ENCODE measurements at places on chromosomes 2 and 18.

GRCh38 chr2:86048383-86048701 lies 57.3 kb downstream of the POLR1A start:
- no peak for DNase-seq

DNA sequence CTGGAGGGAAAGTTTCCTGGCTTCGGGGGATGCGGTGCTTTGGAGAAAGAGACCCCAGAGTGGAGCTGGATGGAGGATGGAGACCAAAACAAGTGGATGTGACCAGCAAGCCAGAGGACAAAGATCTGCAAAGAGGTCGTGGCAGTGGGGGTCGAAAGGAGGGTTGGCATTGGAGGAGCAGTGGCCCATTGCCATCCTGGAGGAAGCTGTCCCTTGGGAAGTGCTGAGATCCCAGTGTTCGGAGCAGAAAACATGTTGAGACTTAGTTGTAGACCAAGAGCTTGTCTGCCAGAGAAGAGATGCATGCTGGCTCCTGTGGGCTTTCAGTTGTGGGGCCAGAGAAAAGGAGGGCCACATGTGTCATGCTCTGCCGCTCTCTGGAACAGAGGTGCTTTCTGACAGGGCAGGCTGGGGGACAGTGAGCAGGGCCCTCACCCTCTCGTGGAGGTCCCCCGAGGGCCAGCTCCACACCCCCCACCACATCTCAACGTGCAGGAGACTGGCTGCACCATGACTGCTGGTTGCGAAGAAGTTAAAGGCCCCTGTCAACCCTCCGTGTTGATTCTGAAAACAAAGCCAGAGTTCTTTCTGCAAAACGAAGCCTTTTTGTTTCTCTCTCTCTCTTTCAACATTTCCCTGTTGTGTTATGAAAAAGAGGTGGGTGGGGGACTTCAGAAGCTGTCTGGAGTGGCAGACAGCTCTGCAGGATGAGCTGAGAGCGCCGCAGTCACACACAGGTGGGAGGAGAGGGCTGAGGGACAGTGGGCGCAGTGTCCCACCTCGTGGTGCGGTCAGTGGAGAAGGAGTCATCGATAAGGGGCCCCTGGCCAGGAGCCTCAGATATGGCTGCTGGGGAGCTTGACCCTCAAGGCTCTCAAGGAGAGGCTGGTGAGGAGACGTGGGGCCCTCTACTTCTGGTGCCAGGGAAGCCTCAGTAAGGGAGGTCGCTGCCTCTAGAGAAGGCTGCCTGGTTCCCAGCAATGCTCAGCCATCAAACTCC lies 77.6 kb upstream of the BCL2L11 start:
- DNase-seq: no peak

GRCh38 chr2:141828761-141829160 lies 302.1 kb downstream of the LRP1B start:
- DNase-seq: no peak

- DNase-seq: no peak
Observed at GRCh38 chr18:80229363-80229762, 18.0 kb downstream of the PARD6G start.

DNA sequence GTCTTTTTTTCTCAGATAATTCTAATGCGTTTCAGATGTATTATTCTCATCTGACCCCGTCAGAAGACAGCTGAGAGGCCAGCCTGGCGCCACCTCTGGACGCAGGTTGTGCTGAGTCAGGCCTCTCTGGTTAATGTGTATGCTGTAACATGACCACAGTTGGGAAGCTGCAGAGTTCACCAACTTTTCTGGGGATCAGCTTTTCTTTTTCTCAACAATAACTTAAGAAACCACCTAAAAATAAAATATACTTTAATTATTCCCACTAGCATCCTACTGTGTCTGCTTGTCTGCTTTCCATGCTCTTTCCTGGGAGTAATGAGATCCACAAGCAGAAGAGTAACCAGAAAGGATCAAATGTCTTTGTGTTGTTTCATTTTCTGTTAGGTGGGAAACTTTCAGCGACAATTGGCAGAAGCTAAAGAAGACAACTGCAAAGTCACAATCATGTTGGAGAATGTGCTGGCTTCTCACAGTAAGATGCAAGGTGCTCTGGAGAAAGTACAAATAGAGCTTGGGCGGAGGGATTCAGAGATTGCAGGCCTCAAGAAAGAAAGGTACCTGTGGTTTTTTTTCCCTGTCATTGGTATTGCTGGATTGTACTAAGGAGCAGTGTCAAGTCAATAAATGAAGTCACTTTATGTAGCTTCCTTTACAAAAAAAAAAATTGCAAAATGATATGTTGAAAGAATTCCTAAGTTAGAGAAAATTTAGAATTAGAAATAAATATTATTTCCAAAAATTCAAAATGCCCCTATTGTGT lies 79.8 kb downstream of the CCDC150 start:
- DNase-seq: no peak

GRCh38 chr18:670522-670921 lies 13.1 kb downstream of the TYMS start:
- DNase-seq: no peak

DNA sequence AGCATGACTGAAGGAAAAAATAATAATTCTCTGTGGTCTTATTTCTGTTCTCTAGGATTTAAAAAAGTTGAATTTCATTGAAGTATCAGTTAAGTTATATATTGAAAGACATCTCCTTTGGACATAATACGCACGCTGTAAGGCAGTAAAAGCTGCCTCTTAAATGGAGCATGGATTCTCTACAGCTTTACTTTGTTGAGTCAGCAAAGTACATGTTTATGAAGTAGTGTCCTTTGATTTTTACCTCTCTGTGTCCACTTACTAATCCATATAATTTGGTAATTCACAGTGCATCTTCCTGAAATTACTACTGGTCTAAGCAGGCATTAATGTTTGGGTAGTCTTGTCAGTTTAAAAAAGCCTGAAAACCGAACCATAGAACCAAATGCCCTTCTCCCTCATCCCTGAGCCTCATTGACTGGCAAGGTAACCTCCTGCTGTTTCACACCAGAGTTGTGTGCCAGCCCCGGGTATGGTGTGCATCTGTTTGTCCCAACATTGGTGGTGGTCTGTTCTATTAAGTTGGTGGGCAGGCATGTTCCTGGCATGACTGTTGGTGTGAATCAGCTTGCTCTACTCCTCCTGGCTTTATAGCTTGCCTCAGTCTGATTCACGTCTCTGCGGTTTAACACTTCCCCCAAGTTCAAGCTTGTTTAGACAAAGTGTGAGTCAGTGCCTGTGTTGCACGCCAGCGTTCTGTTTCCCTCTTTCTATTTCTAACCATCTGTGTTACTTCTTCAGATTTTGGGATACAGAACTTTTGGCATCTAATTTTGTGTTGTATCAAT lies 71.0 kb upstream of the ITM2C start:
- no peak for DNase-seq

DNA sequence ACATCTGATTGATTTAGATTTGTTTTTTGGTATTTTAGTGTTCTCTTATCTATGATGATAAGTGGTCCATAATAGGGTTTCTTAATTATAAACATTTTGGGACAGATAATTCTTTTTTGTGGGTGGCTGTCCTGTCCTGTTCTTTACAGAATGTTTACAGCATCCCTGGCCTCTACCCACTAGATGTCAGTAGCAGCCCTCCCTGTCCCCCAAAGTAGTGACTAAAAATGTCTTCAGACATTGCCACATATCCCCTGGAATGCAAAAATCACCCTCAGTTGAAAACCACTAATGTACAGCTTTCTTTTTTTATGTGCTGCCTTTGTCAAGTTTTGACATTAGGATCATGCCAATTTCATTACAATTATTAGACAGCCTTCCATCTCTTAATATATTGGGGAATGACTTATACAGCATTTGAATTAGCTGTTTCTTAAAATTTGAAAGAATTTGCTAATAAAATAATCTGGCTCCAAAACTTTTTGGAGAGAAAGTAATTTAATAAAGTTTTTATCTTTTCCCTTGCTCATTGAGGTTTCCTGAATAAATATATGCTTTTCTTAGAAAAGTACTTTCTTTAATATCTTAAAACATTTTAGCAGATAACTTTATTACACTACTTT lies 19.5 kb downstream of the WIPF1 start:
- DNase-seq: no peak

GRCh38 chr18:2627821-2628276 lies 27.7 kb upstream of the SMCHD1 start:
- DNase-seq: no peak

- DNase-seq: no peak
Observed at GRCh38 chr18:79400591-79401381, 5.1 kb downstream of the NFATC1 start.

GRCh38 chr2:208311321-208311720 lies 45.3 kb downstream of the PIKFYVE start:
- no peak for DNase-seq

- peak; percentile 63 for DNase-seq
Observed at GRCh38 chr2:17747684-17748452, 5.7 kb downstream of the SMC6 start.

DNA sequence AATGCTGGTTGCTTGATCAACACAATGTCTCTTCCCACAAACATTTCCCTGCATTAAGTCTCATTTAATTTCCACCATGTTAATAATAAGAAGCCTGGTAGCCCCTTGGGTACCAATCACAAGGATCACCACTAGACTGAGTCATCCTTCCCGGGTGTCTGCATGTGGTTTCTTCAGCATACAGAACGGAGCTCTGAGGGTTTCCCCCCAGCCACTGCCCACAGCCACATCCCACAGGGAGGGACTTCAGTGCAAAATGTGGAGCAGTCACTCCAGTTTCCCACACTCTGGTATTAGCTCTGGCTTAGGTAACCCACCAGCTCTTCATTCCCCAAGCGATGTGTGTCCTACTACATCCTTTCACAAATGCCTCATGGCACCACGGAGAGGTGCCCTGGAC lies 42.7 kb upstream of the POLE4 start:
- no peak for DNase-seq

GRCh38 chr2:54285451-54285850 lies 29.4 kb upstream of the TSPYL6 start:
- no peak for DNase-seq

GRCh38 chr2:77831471-77831870 lies 309.3 kb upstream of the LRRTM4 start:
- DNase-seq: no peak

- DNase-seq: no peak
Observed at GRCh38 chr2:141048951-141049350, 1081.9 kb downstream of the LRP1B start.

DNA sequence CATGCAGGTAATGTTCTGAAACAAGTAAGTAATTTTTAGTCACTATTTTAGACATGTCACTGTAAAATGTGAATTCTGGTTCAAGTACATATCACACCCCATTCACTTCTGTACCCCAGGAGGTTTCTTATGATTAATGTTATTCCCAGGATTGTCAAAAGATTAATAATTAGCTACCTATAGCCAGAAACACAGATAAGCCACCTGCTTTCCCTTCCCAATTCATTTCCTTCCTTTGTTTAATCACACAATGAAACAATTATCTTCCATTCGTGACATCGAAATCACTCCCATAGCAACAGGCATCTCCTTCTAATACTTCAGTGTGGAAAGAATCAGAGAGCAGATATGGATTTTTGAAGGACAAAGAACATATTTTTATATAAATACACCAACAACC lies 1650.3 kb upstream of the CELF4 start:
- DNase-seq: no peak

- no peak for DNase-seq
Observed at GRCh38 chr18:31199190-31199769, 36.6 kb upstream of the DSC1 start.

GRCh38 chr2:212249451-212249850 lies 289.2 kb downstream of the ERBB4 start:
- DNase-seq: no peak

GRCh38 chr2:96816836-96817702 lies 1.0 kb downstream of the CNNM3 start:
- no peak for DNase-seq

GRCh38 chr2:45337481-45337880 lies 273.6 kb downstream of the SRBD1 start:
- no peak for DNase-seq

DNA sequence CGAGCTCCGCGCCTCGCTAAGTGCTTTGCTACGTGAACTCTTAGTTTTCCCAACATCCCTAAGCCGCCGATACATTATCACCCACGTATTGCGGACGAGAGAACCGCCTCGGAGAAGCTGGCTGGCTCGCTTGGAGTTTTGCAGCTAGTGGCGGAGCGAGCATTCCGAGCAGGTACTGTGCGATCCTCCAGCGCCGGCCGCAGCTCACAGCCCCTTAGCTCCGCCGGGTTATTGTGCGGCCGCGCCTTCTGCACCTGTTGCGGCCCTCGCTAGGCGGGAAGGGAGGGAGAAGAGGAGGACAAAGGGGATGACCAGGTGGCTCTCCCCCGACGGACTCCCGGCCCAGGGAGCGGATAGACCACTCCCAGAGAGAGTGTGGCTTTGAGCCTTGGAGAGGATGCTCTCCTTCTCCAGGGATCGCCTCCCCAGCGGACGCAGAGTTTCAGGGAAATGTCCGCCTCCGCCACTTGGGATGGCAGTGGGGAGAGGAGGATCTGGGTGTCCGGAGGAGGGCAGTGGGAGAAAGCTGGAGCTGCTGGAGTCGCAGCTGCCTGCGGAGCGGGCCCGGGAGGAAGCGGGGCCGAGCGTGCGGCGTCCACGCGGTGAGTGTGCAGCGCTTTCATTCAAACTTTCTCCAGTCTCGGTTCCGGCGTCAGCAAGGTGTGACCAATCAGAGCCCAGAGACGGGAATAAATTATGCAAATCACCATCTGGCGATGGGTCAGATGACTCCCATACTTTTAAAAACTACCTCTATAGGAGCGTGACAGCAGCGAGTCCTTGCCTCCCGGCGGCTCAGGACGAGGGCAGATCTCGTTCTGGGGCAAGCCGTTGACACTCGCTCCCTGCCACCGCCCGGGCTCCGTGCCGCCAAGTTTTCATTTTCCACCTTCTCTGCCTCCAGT lies at the start of gene LIPG:
Gene LIPG, plus strand, starts transcription at position 769 of the 905 bp plus-strand sequence. CDS start 252 bp downstream, outside the sequence.
- DNase-seq: peak; percentile 93

DNA sequence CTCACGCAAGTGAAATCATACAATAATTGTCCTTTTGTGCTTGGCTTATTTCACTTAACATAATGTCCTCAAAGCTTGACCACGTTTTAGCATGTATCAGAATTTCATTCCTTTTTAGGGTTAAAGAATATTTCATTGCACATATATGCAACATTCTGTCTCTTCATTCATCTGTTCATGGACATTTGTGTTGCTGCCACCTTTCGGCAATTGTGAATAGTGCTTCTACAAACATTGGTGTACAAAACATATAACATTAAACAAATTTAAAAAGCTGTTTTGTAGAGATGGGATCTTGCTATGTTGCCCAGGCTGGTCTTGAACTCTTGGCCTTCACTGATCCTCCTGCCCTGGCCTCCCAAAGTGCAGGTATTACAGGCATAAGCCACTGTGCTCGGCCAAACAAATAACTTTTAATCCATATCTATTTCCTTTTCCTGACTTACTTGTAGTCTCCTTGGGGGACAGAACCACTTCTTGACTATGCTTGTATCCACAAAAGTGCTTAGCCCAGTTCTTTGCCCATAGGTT lies 209.3 kb downstream of the SLC4A3 start:
- no peak for DNase-seq
